ENCODE measurements at places on chromosomes 1 and 21.

DNA sequence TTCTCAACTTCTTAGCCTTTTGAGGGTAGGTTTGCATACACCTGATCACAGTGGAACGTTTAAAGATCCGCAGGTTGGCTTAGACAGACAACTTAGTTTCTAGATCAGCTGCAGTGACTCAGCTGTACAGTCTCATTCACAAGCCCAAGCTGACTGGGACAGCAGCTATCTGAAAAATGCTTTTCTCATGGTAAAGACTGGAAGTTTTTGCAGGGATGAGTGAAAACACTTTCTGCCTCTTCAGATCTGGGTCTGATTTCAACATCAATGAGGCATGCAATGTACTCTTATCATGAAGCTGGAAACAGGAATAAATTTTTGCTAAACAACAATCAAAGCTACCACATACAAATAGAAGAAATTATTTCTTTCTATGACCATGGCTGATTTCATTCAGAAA lies 61.1 kb upstream of the PTBP2 start:
- H3K27ac ChIP-seq: no peak overlapping the region
- H3K4me1 ChIP-seq: no peaks in the 10 kb centered on the region
- H3K36me3 ChIP-seq: no peaks in the 10 kb centered on the region
- no peak overlapping the region for H3K4me3 ChIP-seq

DNA sequence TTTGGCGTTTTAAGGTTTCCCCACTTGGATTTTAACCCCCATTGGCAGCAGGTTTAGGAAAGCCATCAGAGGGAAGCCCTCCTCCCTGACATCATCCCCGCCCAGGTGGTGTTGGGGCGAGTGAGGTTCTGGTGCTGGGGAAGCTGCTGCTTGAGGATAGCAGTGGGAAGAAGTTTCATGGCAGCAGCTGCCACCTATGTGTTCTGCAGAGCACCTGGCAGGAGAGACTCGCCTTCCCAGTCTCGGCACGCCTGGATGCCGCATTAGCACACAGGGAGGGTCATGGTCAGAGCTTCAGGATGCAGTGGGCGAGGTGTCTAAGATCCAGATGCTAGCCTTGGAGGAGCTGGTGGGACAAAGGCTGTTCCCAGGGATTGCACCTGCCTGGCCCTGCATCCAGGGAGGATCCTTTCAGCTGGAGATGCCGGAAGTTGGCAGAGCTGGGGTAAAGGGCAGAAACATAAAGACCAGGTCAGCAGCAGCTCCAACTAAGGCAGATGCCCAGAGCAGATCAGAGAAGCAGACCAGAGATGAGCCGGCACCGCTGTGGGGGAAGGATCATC lies 33.9 kb downstream of the ABCG1 start:
- peaks cover 39% of the 10 kb centered on the region for H3K36me3 ChIP-seq
- no peak for DNase-seq
- no peak overlapping the region for H3K4me3 ChIP-seq
- H3K27me3 ChIP-seq: no peaks in the 10 kb centered on the region

DNA sequence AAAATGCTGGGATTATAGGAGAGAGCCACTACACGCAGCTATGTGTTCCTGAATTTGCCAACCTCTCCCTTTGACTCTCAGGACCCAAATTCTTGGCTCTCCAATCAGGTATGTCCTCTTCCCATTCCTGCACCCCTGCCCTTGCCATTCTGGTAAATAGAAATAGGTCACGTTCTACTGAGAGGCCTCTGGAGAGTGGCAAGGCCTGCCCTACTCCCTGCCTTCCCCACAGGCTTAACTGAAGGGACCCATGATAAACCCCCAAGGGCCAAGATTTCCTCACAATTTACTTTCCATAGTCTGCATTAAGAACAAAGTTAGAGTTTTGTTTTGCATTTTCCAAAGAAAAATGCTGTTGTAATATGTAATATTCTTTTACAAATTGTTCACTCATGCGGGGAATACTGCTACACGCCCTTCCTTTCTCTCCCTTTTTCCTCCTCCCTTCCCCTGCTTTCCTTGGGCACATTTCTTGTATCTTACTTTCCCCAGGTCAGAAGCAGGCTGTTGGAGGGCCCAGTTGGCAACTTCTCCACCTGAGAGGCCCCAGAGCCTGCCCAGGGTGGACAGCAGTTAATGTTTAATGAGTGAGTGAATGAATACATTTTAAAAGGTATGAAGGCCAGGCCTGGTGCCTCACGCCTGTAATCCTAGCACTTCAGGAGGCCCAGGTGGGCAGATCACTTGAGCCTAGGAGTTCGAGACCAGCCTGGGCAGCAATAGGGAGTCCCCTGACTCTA lies 33.9 kb upstream of the PUM1 start:
- H3K4me3 ChIP-seq: no peak overlapping the region
- H3K36me3 ChIP-seq: no peaks in the 10 kb centered on the region
- no peaks in the 10 kb centered on the region for H3K27me3 ChIP-seq
- DNase-seq: no peak
- H3K27ac ChIP-seq: no peak overlapping the region

DNA sequence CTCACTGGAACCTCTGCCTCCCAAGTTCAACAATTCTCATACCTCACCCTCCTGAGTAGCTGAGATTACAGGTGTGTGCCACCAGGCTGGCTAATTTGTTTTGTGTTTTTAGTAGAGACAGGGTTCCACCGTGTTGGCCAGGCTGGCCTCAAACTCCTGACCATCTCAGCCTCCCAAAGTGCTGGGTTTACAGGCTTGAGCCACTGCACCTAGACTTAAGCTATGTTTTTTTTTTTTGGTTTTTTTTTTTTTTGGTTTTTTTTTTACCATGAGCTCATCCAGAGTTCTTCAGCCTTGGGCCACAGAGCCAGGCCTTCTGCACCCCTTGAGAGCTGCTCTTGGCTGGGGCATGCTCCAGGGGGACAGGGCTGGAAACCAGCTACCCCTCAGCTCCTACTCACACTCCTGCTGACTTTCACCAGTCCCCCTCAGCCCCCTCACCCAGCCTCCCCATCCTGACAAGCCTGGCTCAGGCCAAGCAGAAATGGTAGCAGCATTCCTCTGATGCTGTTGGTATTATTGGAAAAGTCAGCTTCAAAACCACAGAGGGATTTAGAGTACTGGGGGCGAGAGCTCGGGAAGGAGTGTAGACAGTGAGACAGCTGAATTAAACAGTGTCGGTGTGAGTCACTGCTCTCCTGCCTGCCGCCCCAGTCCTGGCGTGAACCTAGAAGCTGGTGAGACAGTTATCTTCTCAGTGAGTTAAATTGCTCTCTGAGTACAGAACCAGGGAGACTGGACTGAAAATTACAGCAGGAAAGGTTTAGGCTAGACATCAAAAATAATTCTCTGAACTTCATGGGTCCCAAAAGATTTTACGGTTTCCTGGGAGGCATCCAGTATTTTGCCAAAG lies 63.7 kb downstream of the NAV1 start:
- H3K4me3 ChIP-seq: no peak overlapping the region
- H3K4me1 ChIP-seq: no peaks in the 10 kb centered on the region

GRCh38 chr1:227365473-227366431 lies 47.5 kb upstream of the CDC42BPA start:
- H3K4me3 ChIP-seq: no peak overlapping the region
- no peak overlapping the region for H3K27ac ChIP-seq
- peaks cover 14% of the 10 kb centered on the region for H3K27me3 ChIP-seq
- H3K4me1 ChIP-seq: no peaks in the 10 kb centered on the region
- DNase-seq: no peak

DNA sequence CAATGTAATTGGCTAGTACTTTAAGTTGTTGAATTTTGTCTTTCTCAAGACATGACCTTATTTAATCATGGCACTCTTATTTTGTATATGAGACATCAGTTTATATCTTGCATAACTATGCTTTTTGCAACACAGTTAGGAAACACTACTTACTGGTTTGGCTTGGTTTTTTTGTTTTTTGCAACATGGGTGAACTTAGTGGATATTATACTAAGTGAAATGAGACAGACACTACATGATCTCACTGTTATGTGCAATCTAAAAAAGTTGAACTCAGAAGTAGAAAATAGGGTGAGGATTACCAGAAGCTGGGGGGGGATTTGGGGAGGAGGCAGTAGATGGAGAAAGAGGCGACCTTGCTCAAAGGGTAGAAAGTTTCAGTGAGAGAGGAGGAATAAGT lies 132.1 kb downstream of the PLA2G4A start:
- no peaks in the 10 kb centered on the region for H3K27me3 ChIP-seq
- H3K27ac ChIP-seq: no peak overlapping the region
- no peaks in the 10 kb centered on the region for H3K36me3 ChIP-seq
- no peaks in the 10 kb centered on the region for H3K4me1 ChIP-seq
- H3K4me3 ChIP-seq: no peak overlapping the region

DNA sequence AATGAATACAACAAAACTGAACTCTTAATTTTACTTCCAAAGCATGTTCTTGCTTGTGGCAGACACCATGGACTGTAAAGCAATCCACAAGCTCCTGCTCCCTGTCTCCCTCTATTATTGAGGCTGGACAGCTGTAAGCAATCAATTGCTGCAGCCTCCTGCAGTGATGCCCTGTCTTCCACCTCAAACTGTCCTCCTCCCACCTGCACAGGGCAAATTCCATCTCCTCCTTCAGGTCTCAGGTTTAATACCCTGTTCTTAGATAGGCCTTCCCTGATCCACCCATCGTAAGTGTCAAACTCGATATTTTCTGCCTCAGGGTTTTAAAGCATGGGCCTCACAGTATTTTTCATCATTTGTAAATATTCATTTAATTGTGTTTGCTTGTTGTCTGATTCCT lies 81.8 kb downstream of the LYST start:
- no peaks in the 10 kb centered on the region for H3K4me1 ChIP-seq
- no peak overlapping the region for H3K4me3 ChIP-seq
- peaks cover 33% of the 10 kb centered on the region for H3K36me3 ChIP-seq
- no peak for DNase-seq

DNA sequence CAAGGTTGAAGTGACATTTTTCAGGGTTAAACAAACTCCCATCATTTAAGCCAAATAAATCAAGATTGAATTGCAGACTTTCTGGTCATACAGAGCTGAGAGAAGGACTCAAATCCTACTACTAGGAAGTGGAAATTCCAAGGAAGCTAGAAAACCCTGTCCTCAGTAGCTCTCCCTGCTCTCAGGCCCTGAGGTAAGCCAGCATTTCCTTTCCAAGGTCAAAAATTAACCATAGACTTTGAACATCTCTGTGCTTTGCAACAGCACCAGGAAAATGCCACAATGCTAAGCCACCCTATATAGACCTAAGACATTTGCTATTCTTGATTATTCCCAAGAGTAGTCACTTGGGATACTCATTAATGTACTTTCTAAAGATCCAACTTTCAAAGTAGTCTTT lies 45.1 kb downstream of the LUZP1 start:
- H3K36me3 ChIP-seq: peaks cover 22% of the 10 kb centered on the region
- DNase-seq: no peak
- no peak overlapping the region for H3K27ac ChIP-seq
- H3K27me3 ChIP-seq: no peaks in the 10 kb centered on the region
- no peak overlapping the region for H3K4me3 ChIP-seq

DNA sequence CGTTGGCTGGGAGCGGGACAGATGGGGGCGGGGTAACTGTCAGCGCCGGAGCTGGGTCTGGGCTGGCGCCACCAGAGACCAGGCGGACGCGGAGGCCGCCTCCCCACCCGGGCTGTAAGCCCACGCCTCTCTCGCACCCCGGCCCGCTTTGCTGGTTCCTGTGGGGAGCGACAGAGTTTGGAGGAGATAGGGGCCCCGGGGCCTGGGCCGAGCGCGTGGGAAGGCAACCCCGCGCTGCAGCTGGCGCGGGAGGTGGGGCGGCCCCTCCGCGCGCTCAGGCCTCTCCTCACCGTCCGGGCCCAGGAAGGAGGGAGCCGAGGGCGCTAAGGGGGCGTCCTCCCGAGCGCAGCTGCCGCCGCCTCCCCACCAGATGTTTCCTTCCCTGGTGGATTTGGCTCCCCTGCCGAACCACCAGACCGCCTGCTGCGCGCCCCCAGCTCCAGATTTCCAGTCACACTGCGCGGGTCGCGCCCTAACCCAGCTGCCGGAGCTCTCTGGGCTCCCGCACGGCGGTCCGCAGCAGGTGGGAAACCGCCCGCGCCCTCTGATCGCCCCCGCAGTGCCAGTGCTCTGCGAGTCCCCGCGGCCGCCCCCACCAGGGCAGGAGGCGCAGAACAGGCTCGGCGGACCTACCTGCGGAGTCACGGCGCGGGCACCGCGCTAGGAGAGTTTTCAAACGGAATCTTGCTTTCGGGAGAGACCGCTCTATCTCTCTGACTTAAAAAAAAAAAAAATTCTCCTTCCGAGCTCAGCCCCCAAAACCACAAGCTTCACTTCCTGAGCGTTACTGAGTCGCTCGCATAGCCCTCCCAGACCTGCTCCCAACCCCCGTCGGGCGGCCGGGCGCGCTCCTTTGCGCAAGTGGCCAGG lies 1.1 kb downstream of the GFI1 start:
- peaks cover 38% of the 10 kb centered on the region for H3K36me3 ChIP-seq
- peaks cover 26% of the 10 kb centered on the region for H3K4me1 ChIP-seq
- DNase-seq: peak; percentile 74

DNA sequence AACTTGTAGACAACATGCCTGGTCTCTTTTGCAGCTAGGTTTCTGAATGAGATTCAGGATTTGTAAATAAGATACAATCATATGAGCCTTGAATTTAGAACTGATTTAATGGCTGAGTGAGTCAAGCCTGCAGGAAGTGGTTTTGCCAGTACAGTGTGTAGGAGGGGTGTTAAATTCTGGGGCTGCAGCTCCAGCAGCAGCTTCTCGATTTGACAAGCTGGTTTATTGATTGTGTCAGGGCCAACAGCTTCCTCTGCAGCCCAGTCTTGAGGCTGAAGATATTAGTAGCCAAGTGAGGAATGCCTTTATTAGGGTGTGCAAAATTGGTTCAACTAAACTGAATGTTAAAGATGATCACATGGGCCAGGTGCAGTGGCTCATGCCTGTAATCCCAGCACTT lies 11.5 kb upstream of the PLA2G5 start:
- peak; percentile 16 for DNase-seq
- H3K27ac ChIP-seq: peak overlapping the region; percentile 87
- peak overlapping the region; percentile 54 for H3K4me3 ChIP-seq
- H3K27me3 ChIP-seq: no peaks in the 10 kb centered on the region

All from effector memory CD8-positive, alpha-beta T cell (primary cell).